ENCODE measurements at places on chromosomes 5 and 9.

DNA sequence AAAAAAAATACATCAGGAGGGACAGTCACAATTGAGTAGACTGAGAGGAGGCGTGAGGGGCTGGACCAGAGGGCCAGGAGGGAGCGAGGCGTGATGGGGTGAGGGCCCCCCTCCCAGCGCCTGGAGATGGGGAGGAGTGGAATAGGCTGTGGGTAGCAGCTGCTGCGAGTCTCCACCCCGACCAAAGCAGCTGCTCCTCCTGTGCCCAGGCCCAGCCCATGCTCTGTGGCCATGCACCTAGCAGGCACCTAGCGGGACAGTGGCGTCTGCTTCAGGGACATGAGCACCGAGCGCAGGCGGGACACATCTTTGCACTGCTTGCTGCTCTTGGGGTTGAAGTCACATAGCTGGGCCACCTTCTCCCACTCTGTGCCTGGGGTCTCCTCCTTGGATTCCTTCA is 4.0 kb downstream of the HIGD2A start:
- no peak for DNase-seq

GRCh38 chr5:31404325-31404724 is 127.6 kb downstream of the DROSHA start:
- DNase-seq = no peak

DNA sequence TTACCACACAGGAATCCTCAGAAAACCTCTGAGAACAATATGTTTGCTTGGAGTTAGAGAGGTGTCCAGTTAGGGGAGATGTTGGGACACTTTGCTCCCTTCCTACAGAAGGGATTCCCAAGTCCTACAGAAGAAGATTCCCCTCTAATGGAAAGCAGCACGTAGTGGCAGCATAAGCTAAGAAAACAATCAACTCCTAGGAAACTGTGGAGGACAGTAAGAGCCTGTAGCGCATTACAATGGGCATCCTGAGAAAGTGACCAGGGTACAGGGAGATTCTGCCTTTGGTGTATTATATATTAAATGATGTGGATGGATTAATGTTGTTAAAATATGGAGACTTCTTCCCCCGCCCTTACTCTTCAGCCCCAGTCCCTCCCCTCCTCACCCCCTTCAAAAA is 13.9 kb upstream of the RIC1 start:
- DNase-seq = no peak

GRCh38 chr9:136722969-136723356 is 10.6 kb downstream of the DIPK1B start:
- no peak for DNase-seq

GRCh38 chr9:112005939-112006338 is 109.3 kb downstream of the UGCG start:
- DNase-seq = no peak

- no peak for DNase-seq
Observed at GRCh38 chr5:95244479-95244878, 40.4 kb downstream of the MCTP1 start.

GRCh38 chr5:137344723-137345322 is 154.3 kb downstream of the SPOCK1 start:
- DNase-seq = no peak

- no peak for DNase-seq
Observed at GRCh38 chr9:87850391-87850790, 32.3 kb upstream of the SPATA31E1 start.

DNA sequence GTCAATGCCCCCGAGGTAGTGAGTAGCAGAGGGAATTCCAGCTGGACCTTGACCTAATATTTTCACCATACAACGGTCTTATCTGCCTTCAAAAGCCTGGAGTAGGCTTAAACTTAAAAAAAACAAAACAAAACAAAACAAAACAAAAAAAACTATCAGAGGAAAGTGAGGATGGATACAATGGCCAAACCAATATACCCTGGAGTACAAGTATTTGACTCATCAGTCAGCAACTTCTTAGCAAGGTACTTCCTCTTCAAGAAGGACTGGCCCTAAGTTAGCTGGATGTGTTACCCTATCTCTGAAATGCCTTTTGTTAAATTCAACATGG is 160.6 kb upstream of the GNA14 start:
- DNase-seq = no peak

DNA sequence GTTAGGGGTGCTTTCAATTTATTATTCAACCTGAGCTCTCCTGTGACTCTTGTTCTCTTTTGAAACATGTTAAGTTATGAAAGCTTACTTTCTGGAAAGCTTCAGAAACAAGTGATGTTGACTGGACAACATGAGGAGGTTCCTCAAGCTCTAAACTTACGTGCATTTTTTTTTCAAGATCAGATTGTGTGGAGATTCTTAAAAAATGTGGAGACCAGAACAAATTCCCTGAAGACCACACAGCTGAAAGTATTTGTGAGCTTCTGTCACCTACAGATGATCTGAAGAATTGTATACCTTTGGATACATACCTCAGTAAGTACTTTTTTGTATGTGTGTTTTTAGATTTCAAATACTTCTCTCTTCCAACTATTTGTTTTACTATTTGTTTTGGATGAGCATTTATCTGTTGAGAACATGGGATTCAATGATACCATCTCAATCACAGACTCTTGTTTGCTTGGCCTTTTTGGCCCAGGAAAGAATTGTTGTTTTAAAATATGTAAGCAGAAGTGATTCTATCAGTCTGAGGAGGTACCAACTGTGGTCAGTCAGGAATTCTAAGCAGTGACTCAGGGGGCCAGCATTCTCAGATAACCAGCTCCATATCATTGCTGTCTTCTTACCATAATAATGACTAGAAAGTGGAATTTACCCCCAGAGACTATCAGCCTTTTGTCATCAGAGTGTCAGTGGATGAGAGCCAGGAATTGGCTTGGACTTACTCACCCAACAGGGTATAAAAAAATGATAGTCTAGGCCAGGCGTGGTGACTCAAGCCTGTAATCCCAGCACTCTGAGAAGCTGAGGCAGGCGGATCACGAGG is 34.4 kb upstream of the GLIPR2 start:
- DNase-seq = no peak

- DNase-seq = no peak
Observed at GRCh38 chr9:116789081-116789480, 102.0 kb downstream of the TRIM32 start.

- DNase-seq = no peak
Observed at GRCh38 chr5:123181394-123181801, 92.4 kb downstream of the PRDM6 start.

DNA sequence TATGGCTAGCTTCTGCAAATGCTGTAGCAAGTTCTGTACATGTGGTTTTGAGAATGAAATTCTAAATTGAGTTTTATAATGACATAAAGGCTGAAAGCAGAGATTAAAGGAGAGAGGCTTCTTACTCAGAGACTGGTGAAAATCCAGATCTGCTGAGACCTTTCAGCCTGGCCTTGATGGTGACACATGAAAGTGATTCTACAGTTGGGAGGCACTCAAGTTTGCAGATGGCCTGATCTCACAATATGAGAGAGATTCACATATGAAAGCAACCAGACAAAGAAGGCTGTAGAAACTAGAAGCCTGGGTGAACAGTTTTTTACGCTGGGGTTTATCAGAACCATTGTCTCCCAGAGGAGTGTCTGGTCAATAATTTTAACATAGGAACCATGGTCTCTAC is 49.0 kb downstream of the RAB3C start:
- DNase-seq = no peak

DNA sequence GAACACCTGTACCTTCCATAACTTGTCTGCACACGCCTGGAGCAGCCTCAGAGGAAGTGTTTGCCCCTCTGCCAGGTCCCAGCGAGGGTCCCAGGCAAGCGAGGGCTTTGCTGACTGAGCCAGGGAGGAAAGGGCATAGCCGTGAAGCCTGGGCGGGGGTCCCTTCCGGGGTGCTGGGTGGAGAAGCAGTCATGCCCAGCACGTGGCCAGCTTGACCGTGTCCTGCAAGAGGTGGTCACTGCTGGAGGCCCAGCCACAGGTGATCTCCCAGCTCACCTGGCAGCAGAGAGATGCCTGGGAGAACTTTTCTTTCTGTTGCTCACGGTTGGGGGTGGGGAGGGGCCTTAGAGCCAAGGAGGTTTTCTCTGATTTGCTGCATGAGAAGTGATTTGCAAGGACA is 195.3 kb downstream of the CACNA1B start:
- DNase-seq = no peak

- no peak for DNase-seq
Observed at GRCh38 chr5:67301285-67301903, 104.8 kb upstream of the CD180 start.

DNA sequence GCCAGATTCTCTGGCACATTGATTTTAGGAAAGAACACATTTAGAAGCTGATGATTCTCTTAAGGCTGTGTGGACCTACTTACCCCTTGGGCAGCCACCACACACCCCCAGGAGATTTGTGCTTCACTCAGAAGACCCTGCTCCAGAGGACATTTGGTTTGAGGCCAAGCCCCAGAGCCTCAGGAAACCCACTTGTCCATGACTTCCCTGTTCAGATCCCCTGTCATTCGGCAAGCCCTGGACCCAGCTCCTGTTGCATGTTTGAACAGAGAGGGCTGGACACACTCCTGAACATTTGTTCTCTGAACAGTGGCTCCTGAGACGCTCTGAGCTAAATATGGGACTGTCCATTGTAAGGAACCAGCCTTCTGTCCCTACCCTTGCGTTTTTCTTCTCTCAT is 82.1 kb downstream of the AMBP start:
- DNase-seq = no peak

- no peak for DNase-seq
Observed at GRCh38 chr5:21686706-21687105, 1166.4 kb downstream of the CDH12 start.

DNA sequence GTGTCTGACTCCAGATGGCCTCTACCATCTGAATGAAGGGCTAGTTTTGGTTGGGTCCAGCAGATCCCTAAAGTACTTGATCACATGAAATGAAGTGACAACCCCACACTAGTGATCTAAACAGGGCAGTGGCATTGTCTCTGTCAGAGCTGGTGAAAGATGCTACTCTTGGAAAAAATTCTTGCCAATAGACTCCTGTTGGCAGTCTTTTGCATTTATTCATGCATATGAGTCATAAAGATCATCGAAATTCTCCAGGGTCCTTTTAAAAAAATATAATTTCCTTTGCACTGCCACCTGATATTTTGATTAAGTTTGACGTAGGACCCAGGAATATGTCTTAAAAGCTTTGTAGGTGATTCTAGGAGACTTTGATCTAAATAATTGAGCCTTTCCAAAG is 135.1 kb upstream of the ELL2 start:
- no peak for DNase-seq

GRCh38 chr9:117204971-117205370 is 209.9 kb downstream of the ASTN2 start:
- DNase-seq = no peak

DNA sequence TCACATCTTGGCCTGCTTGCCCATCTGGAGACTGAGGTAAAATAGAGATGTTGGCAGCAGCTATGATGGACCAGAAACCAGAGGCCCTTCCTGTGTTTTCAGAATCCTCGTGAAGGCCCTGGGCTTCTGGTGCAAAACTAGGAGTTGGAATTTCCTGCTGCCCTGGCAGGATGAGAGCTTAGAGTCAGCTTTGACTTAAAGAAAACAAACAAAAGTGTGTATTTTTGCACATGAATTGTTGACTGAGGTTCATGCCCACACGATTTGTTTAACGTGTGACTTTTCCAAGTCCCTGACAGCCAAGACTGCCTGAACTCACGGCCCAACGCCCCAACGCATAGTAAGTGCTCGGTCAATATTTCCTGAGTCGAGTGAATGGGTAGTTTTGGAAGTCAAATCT is 303.1 kb downstream of the MLLT3 start:
- no peak for DNase-seq

- DNase-seq = no peak
Observed at GRCh38 chr5:154276973-154277331, 86.4 kb downstream of the GALNT10 start.

GRCh38 chr9:84139296-84140070 is 158.9 kb downstream of the RMI1 start:
- DNase-seq = no peak

GRCh38 chr9:99824378-99825171 is 2.9 kb downstream of the NR4A3 start:
- peak; percentile 75 for DNase-seq

GRCh38 chr9:106074006-106074405 is 379.7 kb downstream of the TMEM38B start:
- DNase-seq = no peak

DNA sequence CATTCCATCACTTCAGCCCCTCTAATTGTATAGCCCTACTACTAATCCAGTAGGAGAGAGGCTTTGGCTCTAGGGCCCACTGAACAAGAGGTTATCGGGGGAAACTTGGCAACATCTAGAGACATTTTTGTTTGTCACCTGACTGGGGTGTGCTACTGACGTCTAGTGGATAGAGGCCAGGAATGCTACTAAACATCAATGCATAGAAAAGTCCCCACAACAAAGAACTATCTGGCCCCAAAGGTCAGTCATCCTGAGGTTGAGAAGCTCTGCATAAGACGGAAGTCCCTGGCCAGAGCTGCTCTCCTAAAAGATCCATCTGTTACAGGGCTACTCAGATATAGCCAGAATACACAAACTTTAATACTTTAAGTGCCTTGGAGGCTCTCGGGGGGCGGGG is 570.6 kb upstream of the KLF4 start:
- DNase-seq = no peak

DNA sequence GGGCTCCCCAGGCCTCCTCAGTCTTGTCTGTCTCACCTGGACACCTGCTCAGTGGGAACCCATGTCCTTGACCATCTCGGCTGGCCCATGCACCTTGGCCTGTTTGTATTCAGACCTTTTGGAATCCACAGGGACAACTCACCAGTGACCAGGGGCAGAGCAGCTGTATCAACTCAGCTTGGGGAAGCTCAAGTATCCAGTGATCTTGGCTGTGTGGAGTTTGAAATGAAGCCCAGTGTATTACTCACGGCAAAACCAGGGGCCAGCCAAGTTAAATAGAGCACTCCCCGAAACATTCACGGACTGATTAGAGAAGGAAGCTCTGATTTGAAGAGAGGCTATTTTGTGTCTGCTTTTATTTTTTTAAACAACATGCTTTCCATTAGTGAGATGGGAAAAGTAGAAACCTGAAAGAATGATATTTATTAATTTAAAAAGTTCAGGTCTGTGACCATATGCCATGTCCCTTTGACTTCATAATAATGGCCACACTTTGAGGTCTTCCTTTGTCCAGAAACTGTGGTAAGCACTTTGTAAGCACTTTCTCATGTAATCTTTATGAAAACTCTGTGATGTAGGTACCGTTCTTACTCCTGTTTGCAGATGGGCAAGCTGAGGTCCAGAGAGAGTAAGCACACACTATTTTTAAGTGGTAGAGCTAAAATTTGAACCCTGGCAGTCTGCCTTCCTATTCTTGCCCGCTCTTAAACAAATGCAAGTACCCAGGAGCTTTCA is 656.5 kb downstream of the BNC2 start:
- no peak for DNase-seq

GRCh38 chr5:55072666-55073065 is 29.8 kb upstream of the GZMA start:
- DNase-seq = peak; percentile 58

DNA sequence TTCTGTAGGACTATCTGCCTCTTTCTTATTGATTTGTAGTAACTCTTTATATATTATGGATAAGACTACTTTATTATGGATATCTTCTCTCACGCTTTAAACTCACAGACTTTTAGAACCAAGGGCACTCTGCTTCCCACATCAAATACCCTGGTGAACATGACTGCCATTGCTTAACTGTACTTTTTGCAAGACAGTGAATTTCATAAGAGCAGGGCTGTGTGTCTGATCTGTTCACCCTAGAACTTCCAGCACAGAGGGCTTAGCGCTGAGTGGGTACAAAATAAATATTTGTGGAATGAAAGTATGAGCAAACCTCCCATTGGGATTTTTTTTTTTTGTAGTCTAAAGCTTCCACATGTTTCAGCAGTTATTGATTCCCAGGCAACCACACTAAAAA is 84.8 kb downstream of the CFAP77 start:
- no peak for DNase-seq
